Suprapubic skin (tissue), 4 donors: ENCODE measurements at places on chromosomes 4 and X.

- DNase-seq, result no peak
These were observed 67.9 kb downstream of the KLHL8 start for GRCh38 chr4:87152310-87153041.

DNA sequence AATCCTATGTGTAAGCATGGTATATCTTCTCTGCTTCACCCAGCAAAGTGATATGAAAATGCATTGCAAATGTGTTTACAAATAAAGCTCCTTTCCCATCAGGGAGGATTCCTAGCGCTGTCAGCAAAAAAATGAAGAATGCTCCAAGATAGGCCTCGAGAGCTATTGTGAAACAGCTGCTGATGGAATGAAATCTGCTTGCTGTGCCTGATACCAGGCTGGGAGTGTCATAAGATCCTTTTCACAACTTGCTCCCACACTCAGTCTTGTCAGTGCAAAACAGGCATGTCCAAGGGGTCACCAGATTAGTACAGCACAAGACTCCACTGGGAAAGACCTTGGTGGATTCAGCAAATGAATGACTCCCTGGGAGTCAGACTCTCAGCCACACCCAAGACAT lies 34.1 kb downstream of the HNRNPH2 start:
- DNase-seq, result no peak

DNA sequence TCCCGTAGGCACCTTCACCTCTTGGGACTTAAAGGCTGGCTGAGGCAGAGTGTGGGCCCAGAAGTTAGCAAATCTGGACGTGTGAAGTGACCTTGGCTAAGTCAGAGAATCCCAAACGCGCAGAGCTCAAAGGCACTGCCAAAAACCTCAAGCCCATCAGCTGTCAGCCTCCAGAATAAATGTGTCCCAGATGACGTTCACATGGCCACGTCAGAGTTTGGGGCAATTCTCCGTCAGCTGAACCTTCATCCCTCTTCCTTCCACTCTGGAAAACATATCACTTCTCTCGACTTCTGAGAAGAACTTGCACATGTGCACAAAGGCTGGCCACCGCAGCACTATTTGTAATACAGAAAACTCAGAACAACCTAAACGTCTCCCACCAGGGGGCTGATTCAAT lies 35.7 kb upstream of the APLN start:
- DNase-seq, result no peak

- no peak for DNase-seq
These were observed 38.0 kb upstream of the CXXC4 start for GRCh38 chr4:104532677-104533076.

- DNase-seq, result no peak
These were observed 229.9 kb downstream of the COL25A1 start for GRCh38 chr4:109072595-109072994.
